Activated CD4-positive, alpha-beta T cell treated with anti-CD3 and anti-CD28 coated beads, Interleukin-2, amount 50 U/mL, for 4 hours (primary cell): ENCODE measurements at places on chromosomes 1 and 21.

DNA sequence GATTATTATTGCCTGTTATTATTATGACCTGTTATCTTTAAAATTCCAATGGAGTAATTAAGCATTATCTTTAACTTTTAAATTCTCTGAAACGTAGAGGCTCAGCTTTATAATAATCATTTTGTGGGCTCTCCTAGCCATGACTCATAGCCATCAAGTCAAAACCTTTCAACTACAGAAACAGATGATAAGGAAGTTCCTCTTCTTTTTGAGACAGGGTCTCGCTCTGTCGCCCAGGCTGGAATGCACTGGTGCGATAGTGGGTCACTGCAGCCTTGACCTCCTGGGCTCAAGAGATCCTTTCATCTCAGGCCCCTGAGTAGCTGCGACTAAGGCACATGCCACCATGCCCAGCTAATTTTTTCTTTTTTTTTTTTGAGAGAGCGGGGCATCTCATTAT lies 43.5 kb downstream of the CHML start:
- DNase-seq, result no peak

DNA sequence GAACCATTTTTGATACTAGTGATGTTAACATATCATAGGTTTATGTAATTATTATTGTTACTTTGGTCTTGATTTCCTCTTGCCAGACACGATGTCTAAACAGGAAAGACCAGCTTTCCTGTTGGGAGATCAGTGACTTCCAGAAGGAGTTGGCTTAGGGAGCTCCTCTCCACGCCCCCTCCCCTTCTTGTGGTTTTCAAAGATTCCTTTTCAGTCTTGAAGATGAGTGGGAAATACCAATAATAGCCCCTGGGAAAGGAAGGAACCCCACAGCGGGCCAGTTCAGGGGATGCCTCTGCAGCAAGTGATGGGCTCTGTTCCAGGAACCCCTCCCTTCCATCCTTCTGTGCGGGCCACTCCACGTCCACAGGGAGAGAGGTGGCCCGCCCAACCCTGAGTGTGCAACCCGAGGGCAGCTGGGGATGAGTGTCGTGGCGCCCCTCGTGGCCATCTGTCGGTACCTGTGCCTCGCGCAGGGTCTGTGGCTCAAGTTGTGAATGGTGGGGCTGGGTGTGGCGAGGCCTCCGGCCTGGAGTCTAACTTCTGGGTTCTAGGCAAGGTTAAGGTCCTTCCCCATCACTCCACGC lies 65.7 kb downstream of the TLR5 start:
- DNase-seq, result no peak

DNA sequence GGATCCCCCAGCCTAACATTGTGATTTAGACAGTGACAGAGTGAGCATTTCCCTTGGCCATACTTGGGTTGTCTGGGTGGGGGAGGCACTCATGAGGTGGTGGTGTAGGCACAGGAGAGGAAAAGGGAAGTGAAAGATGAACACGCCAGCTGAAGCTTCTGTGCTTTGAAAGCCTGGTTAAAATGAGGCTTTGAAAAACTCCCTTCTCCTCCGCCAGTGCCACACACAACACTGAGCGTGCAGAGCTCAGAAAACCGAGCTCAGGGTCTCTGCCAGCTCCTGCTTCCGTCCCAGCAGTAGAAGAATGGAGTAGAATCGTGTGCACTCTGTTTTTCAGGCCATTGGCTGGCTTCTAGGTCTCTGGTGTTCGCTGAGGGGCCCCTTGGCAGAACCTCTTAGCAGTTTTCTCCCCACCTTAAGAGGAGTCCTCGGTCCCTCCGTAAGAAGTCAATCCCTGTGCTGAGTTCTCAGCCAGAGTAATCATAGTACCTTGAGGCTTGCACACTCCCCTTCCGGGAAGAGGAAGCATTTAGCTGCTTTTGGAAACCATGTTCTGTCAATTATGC lies 12.9 kb downstream of the PLEKHM2 start:
- peak; percentile 12 for DNase-seq

GRCh38 chr1:59738591-59739015 lies 76.1 kb upstream of the HOOK1 start:
- no peak for DNase-seq

GRCh38 chr1:212124690-212125582 lies 89.4 kb downstream of the DTL start:
- DNase-seq, result no peak

GRCh38 chr1:239719642-239720258 lies 333.4 kb downstream of the CHRM3 start:
- peak; percentile 24 for DNase-seq

- no peak for DNase-seq
Observed at GRCh38 chr1:87284456-87285240, 44.0 kb upstream of the LMO4 start.

GRCh38 chr1:160358073-160358472 lies 8.8 kb upstream of the NHLH1 start:
- no peak for DNase-seq

DNA sequence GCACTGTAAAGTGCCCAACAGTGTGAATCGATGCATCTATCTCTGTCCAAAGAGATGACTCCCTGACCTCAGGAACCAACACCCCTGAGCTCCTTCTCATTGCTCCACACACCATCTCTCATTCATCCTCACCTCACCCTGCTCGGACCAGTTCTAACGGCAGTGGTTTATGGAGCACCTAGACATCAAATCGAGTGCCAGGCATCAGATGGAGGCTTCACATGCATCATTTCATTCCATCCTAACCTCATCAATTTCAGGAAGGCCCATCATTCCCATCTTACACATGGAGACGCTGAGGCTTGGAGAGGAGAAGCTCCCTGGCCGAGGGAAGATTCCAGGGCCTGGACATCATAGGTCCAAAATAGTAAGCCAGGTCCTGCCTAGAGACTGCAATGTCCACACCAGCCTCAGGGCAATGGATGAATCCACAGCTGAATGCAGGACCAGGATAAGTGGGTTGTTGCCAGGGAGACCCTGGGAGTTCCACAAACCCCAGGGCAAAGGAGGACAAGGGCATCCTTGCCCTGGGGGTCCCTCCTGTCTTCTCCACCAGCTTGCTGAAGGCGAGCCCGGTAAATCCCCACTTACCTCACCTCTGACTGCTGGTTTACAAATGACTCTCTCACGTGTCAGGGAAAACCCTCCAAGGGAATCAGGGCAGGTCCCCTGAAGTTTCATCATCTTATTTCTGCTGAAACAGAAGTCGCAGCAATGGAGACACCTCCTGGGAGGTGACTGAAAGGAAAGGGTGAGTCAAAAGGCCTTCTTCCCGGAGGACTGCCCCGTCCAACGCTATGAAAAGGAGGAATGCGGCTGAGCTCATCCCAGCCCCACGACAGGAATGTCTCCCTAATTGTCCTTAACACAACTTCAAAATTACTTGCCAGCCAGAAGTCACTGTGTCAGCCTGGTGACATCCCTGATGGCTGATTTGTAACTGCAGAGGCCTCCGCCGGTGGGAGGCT lies 9.0 kb upstream of the IFFO2 start:
- DNase-seq, result no peak

- no peak for DNase-seq
Observed at GRCh38 chr1:209549443-209550205, 33.9 kb upstream of the CAMK1G start.

DNA sequence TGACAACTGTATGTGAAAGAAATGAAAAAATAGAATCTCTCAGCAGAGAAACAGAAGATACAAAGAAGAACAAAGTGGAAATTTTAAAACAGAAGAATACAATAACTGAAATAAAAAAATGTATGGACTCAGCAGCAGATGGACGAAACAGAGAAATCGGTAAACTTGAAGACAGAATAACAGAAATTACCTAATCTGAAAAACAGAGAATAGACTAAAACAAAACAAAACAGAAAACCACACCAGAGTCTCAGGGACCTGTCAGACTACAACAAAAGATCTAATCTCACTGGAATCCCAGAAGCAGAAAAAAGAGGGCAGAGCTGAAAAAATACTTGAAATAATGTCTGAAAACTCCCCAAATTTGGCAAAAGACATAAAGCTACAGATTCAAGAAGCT lies 83.0 kb downstream of the ZSWIM5 start:
- no peak for DNase-seq

- DNase-seq, result no peak
Observed at GRCh38 chr1:50735443-50735842, 224.6 kb downstream of the FAF1 start.

DNA sequence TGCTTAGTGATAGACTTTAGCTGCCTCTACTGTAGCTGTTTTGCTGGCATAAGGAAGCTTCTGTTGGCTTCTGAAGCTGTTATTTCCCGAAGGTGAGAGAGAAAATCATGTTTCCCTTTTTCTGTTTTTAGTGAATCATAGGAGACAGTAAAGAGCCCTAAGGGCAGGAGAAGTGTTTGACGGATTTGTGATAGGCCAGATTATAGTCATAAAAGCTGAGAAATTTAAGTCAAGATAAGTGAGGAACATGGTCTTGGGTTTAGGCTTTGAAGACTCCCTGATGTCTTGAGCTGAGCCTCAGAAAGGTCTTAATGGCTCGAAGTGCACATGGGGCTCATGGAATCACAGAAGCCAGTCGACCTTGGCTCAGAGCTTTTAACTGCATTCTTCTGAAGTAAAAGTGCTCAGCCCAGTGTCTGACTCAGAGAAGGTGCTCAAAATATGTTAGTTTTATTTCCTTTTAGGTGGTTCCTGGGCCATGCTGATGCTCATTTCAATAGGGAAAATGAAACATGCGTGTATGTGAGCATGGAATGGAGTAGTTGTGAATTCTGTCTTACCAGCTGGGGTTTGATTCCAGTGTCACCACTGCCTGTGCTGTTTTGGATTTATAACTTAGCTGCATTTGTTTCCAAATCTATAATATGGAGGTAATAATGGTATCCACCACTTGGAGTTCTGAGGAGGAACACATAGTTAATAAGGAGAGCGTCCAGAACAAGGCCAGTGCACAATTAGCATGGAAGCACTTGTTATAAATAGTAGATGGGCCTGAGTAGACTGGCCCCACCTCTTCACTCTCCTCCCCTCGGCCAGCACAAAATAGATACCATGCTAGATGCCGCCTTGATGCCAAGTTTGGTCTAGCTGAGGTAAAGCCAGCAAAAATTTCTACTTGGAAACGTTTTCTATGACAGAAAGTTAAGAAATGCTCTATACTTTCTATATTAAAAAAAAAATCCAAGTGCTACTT lies 99.2 kb downstream of the C1orf21 start:
- DNase-seq, result no peak

- no peak for DNase-seq
Observed at GRCh38 chr1:77139389-77139788, 79.8 kb downstream of the PIGK start.

DNA sequence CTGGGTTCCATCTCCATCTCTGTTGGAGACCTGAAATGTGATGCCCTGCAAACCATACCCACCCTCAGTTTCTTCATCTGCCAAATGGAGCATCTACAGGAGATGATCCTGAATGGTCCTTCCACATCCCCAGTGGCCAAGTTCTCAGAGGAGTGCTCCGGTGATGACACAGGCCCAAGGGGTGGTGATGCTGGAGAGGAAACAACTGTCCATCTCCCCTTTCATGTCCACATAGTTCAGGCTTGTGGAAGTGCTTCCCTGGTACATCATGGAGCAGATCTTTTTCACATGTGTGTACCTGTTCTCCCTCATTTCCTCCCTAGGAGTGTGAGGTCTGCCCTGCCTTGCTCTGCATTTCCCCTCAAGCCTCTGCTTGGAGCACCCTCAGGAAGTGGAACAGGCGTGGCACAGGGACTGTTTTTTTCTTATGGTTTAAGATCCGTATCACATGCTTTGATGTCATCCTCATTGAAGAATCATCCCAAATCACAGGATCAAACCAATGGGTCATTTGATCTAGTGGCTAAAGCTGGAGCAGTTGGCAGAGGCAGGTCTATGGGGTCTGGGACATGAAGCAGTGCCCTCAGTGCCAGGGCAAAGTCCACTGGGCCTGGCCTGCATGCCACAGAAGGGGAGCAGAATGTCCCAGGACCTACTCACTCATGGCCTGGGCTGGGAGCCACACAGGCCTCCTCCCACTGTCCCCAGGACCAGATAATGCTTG lies 8.2 kb upstream of the TRIM63 start:
- DNase-seq, result no peak

GRCh38 chr1:66924756-66925557 lies at the start of the genes DNAI4 and MIER1:
Gene DNAI4, minus strand, starts transcription at chr1:66924856. Its CDS starts 25 bp downstream, at chr1:66924831.
Gene MIER1, plus strand, starts transcription at chr1:66924990. Its CDS starts 39 bp downstream, at chr1:66925029.
- DNase-seq, result peak; percentile 95

DNA sequence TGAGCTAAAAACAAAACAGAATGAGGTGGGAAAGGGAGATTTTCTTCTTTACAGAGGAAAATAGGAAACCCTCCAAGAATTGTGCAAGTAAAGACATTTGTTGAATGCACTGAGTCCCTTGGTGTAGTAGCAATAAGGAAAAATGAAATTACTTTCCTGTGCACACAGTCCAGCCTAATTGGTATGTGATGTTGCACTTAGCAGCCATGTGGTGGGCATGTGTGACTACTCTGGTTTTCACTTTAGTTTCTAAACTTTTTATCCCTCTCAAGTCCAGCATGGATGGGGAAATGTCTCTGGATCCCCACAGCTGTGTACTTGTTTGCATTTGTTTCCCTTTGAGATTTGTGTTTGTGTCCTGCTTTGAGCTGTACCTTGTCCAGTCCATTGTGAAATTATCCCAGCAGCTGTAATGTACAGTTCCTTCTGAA lies 7.1 kb upstream of the AGO3 start:
- no peak for DNase-seq

DNA sequence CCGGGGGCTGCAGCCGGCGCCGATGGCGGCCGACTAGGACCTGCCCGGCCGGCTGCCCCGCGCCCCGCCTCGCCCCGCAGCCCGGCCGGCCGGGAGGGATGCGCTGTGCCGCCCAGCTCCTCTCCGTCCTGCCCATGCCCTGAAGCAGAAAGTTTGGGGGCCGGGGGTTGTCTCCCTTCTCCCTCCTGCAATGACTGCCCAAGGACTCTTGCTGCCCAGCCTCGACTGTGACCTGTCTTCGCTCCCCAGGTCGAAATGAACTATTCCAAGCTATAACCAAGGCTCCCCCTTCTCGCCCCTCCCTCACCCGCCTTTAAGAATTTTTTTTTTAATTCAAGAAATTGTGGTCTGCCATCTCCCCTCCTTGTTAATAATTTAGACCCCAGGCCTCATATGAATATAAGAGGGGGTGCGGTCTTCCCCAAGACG lies 361 bp downstream of the TMCC2 start:
- DNase-seq, result no peak

- no peak for DNase-seq
Observed at GRCh38 chr1:38045401-38046332, 926 bp downstream of the POU3F1 start.

GRCh38 chr1:182235604-182235951 lies 156.0 kb downstream of the GLUL start:
- DNase-seq, result no peak

DNA sequence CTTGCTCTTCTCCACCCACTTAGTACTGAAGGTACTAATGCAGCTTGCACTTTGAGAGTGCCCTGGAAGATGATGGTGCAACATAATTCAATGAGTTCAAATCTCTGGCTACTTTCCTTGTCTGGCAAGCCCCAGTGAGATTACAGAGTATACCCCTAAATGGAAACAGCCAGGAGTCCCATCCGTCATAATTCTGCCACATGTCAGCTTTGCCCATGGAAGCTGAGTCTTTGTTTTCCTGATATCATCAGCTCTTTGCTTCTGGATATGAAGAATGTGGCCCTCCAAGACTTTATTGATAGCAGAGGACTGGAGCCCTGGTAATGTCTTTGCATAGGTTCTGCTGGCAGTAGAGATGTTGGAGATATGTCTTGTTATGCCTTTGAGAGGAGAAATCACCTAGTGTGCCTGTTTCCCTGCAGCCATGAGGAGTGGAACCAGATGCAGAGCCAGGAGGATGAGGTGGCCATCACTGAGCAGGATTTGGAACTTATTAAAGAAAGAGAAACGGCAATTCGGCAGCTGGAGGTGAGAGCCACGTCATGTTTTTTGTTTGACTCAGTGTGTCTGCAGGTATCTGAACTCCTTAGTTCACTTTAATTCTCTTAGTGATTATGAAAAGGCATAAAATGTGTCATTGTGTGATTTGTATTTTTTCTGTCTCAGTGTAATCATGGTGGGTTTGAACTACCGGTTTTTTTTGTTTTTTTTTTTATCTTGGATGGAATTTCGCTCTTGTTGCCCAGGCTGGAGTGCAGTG lies 18.7 kb upstream of the PPP1R8 start:
- no peak for DNase-seq
